ENCODE measurements at places on chromosomes 2 and 18. TPM values are rescaled to one million over a fixed set of nuclear protein-coding genes. Genes with fewer than 3 reads are reported as not detected.
A peak's percentile ranks its signal among the peaks of the same experiment; 100 is the strongest.

The ALLC gene
- 0.58 TPM for total RNA-seq

The FBXO15 gene
- 2.4 TPM for total RNA-seq

DNA sequence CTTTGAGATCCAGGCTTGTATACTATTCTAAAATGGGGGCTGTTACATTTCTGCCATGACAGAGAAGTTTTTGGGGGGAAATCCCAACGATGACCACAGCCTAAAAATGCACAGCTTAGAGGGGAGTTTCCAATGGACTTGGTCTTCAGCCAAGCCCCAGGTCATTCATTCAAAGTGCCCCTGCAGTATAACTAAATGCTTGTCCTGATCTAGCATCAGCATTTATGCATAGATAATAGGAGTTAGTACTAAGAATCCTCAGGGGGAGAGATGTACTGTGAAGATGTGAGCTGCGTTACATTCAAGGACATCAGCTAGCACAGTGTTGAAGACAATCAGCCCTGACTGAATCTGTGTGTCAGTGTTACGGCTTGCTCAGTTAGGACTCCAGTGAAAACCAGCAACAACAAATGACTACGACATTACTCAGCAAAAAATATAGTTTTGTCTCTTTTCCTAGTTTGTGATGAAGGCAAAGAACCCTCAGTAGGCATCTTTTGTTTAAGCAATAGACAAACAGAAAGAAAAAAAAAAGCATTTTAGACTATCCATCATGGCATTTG lies 160.9 kb downstream of the ZEB2 start:
- no peak for DNase-seq

DNA sequence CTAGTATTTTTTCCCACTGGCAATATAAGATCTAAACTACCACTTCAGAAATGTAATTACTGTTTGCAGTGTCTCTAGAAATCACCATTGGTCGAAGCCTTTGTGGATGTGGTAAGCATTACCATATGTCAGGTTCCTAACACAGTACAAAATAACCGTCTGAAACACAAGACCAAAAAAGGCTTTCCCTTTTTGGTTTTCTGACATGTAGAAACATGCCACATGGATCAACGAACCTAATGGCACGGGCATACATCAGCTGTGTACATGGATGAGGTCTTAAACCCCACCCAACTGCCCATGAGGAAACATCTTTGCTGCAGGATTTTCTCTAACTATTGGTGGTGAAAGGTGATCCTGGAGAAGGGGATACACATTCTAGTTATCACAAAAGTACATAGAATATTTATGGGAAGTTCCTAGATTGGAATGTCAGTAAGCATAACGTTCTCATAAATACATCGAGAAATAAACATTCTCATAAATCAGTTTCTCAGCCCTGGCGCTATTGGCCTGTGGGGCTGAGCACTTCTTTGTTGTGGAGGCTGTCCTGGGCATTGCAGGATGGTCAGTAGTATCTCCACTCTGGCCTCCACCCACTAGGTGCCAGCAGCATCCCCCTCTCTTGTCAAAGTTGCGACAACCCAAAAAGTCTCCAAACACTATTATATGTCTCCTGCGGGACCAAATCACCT lies 9.0 kb downstream of the VIT start:
- DNase-seq = no peak

GRCh38 chr2:126786765-126787164 lies 111.9 kb upstream of the TEX51 start:
- DNase-seq = no peak

DNA sequence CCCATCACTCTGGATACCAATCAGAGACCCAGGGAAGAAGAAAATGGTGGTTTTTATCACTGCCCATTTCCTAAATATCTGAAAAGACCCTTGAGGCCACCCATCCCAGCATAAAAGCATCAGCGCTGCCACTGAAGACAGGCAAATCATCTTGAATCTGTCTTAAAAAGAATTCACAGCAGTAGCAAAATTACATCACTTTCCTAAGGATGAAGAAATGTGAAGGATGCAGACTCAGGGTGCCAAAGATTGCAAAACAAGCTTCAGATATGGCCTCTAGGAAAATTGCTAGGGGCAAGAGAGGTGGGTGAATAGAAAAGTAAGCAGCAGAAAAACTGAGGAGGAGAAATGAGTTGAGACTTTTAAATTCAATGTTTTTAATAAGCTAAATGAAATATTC lies 70.0 kb downstream of the SLC25A12 start:
- DNase-seq = no peak

DNA sequence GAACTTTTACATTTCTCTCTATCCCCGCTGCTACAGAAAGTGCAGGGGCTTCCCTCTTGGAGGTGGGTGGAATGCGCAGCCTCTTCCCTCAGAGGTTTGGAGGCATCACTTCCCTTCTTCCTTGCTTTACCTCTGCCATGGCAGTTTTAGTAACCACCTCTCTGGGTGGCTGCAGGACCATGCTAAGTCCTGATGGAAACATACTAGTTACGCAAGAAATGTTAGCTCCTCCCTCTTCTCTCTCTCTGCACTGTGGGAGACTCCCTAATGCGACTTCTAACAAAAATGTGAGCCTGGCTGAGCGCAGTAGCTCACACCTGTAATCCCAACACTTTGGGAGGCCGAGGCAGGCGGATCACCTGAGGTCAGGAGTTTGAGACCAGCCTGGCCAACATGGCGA lies 116.8 kb upstream of the RAB6C start:
- no peak for DNase-seq

The HAAO gene
- total RNA-seq = 5.1 TPM

GRCh38 chr2:10119601-10120157 lies 2.9 kb upstream of the RRM2 start:
- no peak for DNase-seq

The HJURP gene
- total RNA-seq = 0.59 TPM

DNA sequence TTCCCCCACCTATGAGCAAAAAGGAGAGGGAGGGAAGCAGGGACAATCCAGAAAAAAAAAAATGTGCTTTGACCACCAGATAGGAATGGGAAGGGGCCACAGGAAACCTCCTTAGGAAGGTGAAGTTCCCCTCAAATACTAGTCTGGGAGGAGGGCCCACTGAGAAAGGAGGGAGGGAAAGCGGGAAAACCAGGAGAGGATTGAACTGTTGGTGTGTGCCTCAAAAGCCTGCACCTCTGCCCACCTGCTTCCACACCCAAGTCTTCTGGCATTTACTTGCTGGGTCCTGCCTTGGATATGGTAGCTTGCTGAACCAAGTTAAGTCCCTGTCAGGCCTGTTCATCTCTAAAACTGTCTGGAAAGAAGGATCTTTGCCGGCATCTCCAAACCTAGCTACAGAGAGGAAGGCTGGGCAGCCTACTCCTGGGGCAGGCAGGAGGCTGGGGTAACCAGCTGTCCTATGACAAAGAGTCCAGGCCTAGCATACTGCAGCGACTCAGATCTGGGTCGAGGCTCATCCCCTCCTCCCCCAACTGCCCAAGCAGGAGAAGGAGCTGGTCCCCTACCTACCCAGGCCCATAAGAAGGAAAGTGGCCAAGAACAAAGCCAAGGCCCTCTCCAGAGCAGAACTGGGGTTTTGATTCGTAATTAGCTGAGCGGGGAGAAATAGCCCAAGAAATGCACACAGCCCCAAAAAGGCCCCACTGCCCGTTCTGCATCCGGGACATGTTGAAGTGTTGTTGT lies 3.0 kb downstream of the EN1 start:
- DNase-seq = no peak

- peak; percentile 54 for DNase-seq
Measured at GRCh38 chr18:79528846-79529245, 133.1 kb downstream of the NFATC1 start.

DNA sequence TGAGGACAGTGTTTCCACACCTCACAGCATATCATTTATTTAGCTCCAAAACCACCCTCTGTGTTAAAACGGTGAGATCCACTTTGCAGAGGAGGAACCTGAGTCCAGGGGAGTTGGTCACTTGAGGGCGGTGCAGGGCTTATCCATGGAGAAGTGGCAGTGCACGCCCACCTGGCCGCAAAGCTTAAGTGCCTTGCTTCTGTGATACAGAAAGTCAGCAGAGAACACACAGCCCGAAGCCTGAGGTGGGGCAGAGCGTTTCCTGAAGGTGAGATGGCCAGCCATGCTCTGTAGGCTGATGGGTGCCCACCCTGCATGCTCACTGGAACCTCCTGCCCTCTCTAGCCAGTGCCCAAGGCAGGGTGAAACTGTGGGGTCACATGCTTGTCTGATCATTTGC lies 87.3 kb downstream of the SH3RF3 start:
- DNase-seq = no peak

The STARD6 gene
- total RNA-seq = not detected

- no peak for DNase-seq
Measured at GRCh38 chr2:31828891-31829290, 181.9 kb downstream of the MEMO1 start.

DNA sequence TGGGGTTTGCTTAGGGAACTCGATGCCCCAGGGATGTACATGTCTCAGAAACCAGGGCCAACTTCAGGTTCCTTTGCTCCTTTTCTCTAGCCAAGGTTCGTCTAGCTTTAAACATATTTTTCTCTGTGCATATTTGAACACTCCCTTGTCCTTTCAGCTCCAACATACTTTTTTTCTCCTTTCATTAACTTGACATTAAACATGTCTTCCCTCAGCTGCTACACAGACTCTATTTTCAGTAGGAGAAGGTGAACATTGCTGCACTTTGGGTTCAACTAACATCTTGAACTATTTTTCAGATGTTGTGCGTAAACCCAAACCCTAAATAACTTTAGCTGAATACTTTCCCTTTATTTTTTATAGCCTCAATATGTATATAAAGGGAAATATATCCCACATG lies 212.9 kb downstream of the MTX2 start:
- DNase-seq = no peak

- DNase-seq = peak; percentile 21
Measured at GRCh38 chr18:26458526-26459232, 89.7 kb downstream of the KCTD1 start.

DNA sequence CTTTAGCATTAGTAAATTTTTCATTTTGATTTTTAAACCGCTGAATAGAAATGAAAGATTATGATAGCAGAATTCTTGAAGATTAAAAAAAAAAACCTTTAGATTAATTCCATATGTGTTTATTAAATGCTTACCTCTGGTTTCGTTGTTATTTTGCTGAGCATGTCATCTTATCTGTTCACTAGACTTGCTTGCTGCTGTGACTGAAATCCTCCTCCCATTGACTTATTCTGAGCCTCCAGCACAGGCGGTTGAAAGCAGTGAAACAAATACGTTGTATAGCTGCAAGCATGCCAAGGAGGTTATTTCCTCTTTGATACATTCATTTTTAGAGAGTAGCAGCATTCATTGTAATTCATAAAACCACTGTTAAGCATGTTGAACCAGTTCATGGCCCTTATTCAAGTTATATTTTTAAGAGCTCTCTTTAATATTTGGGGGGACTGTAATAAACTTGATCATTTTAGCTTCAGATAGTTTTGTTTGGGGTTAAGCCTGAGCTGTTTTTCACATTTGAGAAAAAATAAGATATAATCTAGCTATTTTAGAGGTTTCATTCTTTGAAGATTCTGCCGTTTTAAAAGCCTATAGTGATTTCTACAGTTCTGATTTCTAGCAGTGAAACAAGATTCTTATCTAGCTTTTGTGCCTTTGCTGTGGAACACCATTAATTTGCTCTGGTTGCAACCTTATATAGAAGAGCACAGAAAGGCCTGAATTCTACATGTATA lies at the start of gene HTR2B:
TSS of gene HTR2B (minus strand) at position 205 of the 731 bp plus-strand sequence. CDS start 1,278 bp downstream, outside the sequence.
- no peak for DNase-seq

- no peak for DNase-seq
Measured at GRCh38 chr18:24631243-24632025, 171.0 kb downstream of the HRH4 start.
